NCI-H524 treated with DMSO at 0.1 percent for 48 hours (cell line): ENCODE measurements at places on chromosomes 13 and 19.
A peak's percentile ranks its signal among the peaks of the same experiment; 100 is the strongest.

DNA sequence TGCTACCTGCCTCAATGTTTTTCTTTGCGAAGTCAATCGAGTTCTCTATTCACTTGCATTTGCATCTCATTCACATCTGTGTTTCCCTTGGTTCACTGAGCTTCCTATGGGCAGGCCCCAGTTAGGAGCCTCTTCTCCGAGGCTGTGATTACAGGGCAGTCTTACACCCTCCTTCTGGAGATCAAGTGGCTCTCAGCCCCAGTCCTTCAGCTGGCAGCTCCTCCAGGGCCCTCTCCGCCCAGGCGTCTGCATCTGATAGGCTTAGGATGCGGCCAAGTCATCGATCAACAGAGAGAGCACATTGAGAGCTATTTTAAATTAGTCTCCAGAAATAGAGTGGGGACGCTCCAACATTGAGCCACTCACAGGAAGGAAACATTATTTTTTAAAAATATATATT lies 44.2 kb downstream of the MBNL2 start:
- DNase-seq: peak; percentile 71

DNA sequence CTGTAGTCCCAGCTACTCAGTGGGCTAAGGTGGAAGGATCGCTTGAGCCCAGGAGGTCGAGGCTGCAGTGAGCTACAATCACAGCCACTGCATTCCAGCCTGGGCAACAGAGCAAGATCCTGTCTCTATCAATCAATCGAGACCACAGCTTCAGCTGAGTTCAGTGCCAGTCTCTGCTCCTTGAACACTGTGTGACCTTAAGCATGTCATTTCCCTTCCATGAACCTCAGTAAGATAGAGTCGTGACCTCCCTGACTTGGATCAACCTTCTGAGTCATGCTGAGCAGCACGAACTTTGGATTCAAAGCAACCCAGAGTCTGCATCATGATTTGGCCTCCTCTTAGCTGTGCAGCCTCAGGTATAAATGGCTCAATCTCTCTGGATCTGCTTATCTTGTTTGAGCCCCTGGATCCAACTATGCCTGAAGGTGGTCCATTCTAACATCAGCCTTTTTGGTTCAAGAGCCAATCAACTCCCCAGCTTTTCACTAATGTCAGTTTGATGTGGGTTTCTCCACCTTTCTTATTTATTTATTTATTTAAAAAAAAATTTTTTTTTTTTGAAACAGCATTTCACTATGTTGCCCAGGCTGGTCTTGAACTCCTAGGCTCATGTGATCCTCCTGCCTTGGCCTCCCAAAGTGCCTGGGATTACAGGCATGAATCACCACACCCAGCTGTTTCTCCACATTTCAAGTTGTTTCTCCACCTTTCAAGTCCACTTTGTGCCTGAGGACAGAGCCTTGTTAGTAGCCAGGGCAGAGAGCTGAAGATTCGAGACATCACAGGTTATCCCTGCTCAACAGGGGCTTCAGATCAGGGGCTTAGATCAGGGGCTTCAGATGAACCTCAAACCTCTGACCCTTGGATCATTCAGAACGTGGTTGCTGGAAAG lies 26.4 kb downstream of the PTPRS start:
- no peak for DNase-seq

DNA sequence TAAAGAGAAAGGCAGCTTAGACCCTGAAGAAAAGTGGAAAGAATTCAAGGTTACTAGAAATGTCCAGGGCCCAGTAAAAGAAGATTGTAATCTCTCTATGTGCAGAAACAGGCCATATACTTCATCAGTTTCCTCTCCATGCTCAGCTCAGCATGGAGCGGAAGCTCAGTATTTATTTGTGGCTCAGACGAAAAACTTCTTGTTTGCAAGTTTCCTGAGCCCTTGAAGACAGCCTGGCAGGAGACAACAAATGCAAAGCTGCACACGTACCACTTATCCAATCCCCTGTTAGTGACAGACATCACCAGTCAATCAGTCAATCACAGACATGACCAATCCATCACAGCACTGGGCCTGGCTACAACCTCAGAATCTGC lies 8.1 kb upstream of the KLF2 start:
- DNase-seq: no peak

- no peak for DNase-seq
Measured at GRCh38 chr13:111610081-111610480, 289.6 kb downstream of the TEX29 start.

GRCh38 chr19:44741841-44742329 lies 6.6 kb upstream of the BCL3 start:
- no peak for DNase-seq

DNA sequence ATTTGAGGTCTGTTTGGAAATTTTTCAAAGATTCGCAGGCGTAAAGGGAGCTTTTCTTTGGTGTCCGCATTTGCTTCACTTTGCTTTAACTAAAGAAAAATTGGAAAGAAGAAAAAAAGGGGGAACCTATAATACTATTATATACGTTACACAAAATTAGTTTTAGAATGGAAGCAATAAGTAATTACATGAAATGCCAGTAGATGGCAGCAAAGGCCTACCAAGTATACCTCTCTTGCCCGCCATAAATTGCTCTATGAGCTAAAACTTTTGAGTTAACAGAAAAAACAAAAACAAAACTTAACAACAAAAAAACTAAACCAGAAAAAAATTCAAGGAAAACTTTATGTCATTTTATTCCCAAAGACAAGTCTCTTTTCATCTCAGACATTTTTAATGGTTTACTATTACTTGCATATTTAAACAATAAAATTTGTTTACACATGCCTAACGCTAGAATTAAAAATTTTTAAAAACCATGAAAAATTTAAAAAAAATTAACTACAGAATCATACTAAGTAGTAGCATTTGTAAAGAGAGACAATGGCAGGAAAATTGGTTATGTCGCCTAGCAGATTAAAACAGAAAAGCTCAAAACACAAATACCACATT lies 271.4 kb downstream of the NALCN start:
- no peak for DNase-seq

- DNase-seq: no peak
Measured at GRCh38 chr13:94712287-94712811, at the start of gene SOX21. Gene SOX21, minus strand, starts transcription at chr13:94712545. Its CDS starts 496 bp downstream, at chr13:94712049.

DNA sequence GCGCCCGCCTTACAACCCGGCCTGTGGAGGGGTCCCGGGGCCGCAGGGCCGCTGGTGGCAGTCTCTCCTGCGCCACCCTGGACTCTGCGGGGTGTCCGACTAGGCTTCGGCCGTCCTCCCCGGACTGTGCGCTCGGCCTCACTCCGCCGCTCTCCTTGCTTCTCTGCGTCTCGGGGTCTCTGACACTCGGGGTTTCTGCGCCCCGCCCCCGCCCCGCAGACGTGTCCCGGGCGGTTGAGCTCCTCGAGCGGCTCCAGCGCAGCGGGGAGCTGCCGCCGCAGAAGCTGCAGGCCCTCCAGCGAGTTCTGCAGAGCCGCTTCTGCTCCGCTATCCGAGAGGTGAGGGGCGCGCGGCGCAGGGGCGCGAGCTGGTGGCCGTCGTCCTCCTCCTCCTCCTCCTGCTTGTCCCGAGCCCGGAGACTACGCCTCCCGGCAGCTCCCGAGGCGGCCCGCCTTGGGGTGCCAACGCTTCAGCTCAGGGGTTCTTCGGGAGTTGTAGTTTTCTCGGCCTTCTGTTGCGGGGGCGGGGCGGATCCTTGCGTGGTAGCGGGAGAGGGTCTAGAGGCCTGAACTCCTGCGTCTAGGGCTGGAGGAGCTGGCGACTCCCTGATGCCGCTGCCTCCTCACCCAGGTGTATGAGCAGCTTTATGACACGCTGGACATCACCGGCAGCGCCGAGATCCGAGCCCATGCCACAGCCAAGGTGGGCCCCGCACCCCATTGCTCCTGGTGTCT lies 627 bp downstream of the LIN7B start:
- peak; percentile 10 for DNase-seq

DNA sequence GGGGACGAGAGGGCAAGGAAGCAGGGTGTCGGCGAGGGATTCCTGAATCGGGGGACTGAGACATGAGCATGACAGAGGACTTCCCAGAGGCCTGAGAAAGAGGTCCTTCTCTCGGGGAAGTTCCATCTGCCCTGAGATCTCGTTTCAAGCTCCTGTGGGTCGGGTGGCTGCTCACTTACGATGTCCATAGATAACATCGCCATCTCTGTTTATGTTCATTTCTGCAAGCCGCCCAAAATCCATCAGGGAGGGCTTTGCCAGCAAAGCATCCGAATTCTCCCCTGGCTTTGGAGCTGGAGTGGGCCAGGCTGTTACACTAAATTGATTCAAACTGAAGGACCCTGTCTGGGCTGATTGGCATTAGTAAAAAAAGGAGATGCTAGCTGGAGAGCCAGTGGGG lies 5.9 kb downstream of the DMKN start:
- no peak for DNase-seq

GRCh38 chr13:21152251-21152899 lies 24.0 kb downstream of the SKA3 start:
- no peak for DNase-seq

- DNase-seq: peak; percentile 96
Measured at GRCh38 chr19:48993175-48994034, at the start of the genes GYS1 and RUVBL2. Gene GYS1, minus strand, starts transcription at chr19:48993309. Its CDS starts 197 bp downstream, at chr19:48993112. Gene RUVBL2, plus strand, starts transcription at chr19:48993887. Its CDS starts 25 bp downstream, at chr19:48993912.

- no peak for DNase-seq
Measured at GRCh38 chr19:28511655-28512054, 701.3 kb downstream of the UQCRFS1 start.

- DNase-seq: no peak
Measured at GRCh38 chr19:6218491-6219146, 61.2 kb downstream of the MLLT1 start.

GRCh38 chr19:7773841-7774240 lies 10.8 kb downstream of the CLEC4M start:
- no peak for DNase-seq

- DNase-seq: no peak
Measured at GRCh38 chr13:95452375-95452774, 100.1 kb upstream of the CLDN10 start.

- no peak for DNase-seq
Measured at GRCh38 chr19:39248806-39249205, at the start of gene IFNL4. Gene IFNL4, minus strand, starts transcription at chr19:39248856.

- no peak for DNase-seq
Measured at GRCh38 chr13:102395174-102395573, 6.7 kb downstream of the FGF14 start.

GRCh38 chr13:94661406-94661805 lies 50.9 kb downstream of the SOX21 start:
- no peak for DNase-seq

DNA sequence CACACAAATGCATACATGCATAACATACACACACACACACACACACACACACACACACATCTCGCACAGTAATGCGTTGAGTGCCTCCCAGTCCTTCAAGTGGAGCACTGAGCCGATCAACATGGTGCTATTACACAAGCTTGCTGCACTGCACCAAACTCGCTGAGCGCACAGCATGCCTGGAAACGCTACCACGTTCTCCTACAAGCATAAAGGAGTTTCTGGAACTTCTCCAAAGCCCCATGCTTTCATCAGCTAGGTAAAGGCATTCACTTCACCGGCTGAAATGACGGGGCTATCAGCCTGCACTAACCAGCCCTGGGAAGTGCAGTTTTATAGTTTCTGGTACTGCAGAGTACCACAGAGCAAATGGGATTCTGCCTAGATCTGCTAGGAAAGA lies 92.7 kb downstream of the FGF14 start:
- no peak for DNase-seq

GRCh38 chr13:36559375-36559774 lies 114.4 kb upstream of the SERTM1 start:
- DNase-seq: no peak

- no peak for DNase-seq
Measured at GRCh38 chr13:32917504-32917903, 98.7 kb upstream of the KL start.

DNA sequence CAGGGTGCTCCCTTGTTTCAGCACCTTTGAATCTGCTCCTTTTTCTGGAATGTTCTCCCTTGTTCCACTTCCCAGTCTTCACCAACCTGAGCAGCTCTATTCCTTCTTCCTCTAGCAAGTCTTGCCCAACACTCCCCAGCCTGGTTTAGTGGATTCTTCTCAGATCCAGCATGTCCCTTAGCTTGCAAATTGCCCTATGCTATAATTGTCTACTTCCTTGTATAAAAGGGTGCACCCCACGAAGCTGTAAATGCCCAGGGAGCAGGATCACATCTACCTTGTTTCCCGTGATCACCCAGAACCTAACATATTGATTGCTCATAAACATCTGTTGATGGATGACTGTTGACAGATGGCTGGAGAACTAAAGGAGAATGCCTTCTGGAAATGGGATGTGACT lies 93.2 kb upstream of the C1QTNF9B start:
- peak; percentile 56 for DNase-seq

DNA sequence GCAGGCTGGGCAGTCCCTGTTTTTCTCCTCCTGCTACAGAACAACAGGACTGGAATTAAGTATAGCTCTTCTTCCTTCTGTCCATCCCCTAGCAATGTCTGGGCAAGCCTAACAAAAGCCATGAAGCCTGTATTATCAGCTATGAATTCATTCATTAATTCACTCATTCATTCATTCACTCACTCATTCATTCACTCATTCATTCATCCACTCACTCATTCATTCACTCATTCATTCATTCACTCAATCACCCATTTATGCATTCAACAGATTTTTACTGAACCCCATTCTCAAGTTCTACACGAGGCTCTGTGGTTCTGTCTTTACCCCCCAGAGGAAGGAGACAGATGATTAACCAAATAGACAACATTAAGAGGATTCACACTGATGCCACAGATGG lies 69.9 kb downstream of the CACNA1A start:
- no peak for DNase-seq

DNA sequence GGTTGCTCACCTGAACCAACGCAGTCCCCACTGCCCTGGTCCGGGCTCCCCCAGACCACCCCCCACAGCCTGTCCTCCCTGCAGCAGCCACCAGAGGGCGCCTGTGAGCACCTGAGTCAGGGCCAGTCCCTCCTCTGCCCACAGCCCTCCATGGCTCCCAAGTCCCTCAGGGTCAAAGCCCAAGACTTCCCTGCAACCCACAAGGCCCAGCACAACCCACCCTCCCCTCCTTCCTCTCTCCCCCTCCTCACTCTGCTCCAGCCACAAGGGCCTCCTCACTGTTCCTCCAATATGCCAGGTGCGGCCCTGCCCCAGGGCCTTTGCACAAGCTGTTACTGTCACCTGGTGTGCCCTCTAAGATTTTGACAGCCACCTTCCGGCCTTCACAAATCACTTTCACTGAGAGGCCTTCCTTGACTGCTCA lies 10.9 kb downstream of the GNA15 start:
- DNase-seq: no peak

- no peak for DNase-seq
Measured at GRCh38 chr13:46855166-46855565, 41.7 kb downstream of the HTR2A start.

GRCh38 chr13:33722216-33722915 lies 95.6 kb upstream of the RFC3 start:
- no peak for DNase-seq

GRCh38 chr13:50684366-50684765 lies 159.1 kb downstream of the DLEU7 start:
- no peak for DNase-seq

DNA sequence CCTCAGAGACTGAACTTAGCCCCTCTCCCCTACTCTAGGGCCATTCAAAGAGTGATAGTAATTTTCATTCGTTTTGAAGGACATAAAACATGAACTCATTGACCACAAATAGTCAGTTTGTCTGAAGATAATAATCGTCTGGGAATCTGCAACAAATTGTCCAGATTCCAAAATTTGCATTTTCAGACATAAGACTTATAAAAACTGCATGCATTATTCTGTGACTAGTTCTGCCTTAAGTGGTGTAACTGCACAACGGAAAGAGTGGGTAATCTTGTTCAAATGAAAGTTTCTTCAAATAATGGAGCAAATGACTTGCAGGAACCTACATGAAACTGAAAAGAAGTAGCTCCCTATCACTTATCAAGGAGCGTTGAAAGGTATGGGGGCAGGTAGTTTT lies 8.4 kb downstream of the CSNK1A1L start:
- DNase-seq: no peak

GRCh38 chr13:113946409-113947181 lies 27.3 kb downstream of the C13orf46 start:
- no peak for DNase-seq
